ENCODE measurements at places on chromosomes 7 and 10.

GRCh38 chr7:91940572-91941341, at the start of gene AKAP9:
TSS of gene AKAP9 (plus strand) at chr7:91940862. CDS start at chr7:91941100, 238 bp downstream.
- peak; percentile 86 for DNase-seq

GRCh38 chr7:115024276-115024675, 102.4 kb downstream of the MDFIC start:
- no peak for DNase-seq

- DNase-seq, result no peak
Observed at GRCh38 chr10:17010363-17011145, 119.1 kb downstream of the CUBN start.

DNA sequence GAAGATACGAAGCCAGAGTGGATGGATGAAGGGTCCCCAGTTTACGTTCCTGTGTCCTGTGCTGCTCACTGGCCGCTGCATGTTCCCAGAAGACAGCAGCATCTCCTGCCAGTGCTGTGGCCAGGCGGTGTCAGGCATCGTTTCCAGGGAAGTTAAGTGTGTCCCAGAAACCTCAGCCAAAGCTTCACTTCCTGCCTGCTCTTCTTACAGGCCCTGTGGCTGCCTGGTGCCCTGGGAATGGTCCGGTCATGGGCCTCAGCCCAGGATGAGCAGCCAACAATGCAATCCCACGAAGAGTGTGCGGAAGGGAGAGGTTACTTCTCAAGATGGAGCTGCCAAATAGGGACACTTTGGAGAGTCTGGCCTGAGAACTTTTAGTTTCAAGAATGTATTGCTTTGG, 99.7 kb upstream of the TARP start:
- DNase-seq, result no peak

- no peak for DNase-seq
Observed at GRCh38 chr10:11697718-11698527, 44.3 kb upstream of the ECHDC3 start.

- DNase-seq, result no peak
Observed at GRCh38 chr7:81280531-81280930, 361.7 kb upstream of the SEMA3C start.

DNA sequence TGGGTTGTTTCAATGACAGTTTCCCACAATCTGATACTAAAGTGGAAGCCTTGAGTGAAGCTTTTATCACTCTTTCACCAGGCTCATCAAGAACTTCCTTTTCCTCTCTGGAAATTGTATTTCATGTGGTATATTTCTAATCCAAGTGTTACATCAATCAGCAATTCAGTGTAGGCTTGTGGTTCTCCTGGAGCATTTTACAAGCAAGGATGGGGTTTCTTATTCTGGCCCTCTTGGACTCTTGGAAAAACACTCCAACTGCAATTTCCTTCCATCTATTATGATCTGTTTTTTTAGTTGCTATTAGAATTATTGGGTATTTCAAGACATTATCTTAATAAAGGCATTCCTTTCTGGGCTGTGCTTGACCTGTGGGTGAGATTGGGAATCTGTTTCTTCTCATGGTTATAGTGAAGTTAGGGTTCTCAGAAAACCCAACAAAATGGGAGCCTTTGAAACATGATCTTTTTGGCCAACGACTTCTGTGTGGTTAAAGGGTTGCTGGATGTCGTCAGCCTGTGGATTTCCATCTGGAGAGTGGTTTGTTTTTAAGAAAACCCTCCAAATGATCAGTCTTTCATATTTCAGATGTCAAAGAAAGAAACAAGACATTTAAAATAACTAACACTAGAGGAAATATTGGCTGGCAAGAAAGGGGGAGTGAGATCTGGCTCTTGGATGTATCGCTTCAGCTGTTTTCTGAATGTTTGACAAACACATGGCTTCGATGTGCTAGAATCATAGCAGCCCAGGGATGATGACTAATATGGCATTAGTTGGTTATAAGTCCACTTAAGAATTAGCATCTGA, 540.2 kb downstream of the LRMDA start:
- no peak for DNase-seq

DNA sequence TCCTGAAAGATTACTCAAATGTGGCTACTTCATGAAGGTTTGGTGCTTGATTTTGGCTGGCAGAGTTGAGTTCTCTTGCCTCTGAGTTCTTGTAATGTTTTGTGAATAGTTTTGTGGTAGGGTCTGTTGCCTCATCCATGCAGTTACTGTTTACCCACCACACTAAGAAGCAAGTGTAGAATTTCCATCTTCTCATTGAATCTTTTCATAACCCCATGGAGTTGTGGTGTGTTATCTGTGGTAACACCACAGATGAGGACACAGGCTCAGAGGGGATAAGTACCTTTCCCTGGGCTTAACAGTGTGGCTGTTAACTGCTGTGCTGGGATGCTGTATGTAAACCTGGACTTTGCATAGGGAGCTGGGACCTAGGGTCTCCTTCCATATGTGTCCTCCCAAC, 186.3 kb downstream of the CAMK1D start:
- no peak for DNase-seq

- peak; percentile 21 for DNase-seq
Observed at GRCh38 chr7:1607696-1608095, 37.9 kb upstream of the PSMG3 start.

GRCh38 chr7:199483-200249, 7.3 kb downstream of the FAM20C start:
- no peak for DNase-seq

- DNase-seq, result peak; percentile 33
Observed at GRCh38 chr7:115097175-115097671, 175.3 kb downstream of the MDFIC start.

- no peak for DNase-seq
Observed at GRCh38 chr7:42217548-42217947, 19.5 kb downstream of the GLI3 start.

- no peak for DNase-seq
Observed at GRCh38 chr10:22931948-22932347, 4.1 kb downstream of the ARMC3 start.

Measured in GM23338 (cell line).